Fibroblast of the conjunctiva (primary cell): ENCODE measurements at places on chromosomes 7 and 10.

DNA sequence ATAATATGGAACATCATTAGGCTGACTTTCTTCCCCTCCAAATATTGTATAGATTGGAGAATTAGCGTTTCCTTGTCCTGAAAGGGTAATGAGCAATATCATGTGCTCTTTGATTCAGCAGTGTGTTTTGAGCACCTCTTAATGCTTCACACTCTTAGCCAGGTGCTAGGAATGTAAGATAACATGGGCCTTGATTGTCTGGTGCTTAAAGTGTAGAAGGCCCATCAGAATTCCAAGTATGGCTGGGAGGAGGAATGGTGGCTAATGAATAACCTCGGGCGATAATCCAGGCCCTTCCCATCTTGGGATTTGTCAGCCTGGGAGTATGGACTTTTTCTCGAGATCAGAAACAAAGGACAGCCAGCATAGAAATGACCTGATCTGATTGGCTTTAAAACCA, 8.6 kb downstream of the TSPAN13 start:
- no peak for DNase-seq

DNA sequence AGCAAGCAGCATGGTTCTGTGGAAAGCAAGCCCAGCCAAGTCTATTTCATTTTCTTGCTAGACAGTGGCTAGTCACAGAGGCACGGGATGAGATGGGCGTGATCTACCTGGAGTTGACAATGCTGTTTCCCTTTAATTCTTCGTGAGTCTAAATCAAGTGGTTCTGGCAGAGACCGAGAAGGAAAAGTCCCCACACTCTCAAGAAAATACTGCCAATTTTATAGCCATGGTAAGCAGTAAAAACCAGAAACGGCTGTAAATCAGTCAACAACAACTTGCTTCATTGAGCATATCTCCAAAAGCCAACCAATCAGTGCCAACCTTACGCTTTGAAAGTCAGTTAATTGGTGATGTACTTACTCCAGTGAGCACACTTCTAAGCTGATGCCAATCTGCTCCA, 223.4 kb downstream of the SEC23IP start:
- DNase-seq = no peak

- DNase-seq = no peak
Measured at GRCh38 chr7:144510621-144511020, 107.1 kb upstream of the NOBOX start.

GRCh38 chr10:99457813-99458212, 27.4 kb upstream of the GOT1 start:
- no peak for DNase-seq

- no peak for DNase-seq
Measured at GRCh38 chr10:84314275-84314674, 14.1 kb upstream of the CCSER2 start.

DNA sequence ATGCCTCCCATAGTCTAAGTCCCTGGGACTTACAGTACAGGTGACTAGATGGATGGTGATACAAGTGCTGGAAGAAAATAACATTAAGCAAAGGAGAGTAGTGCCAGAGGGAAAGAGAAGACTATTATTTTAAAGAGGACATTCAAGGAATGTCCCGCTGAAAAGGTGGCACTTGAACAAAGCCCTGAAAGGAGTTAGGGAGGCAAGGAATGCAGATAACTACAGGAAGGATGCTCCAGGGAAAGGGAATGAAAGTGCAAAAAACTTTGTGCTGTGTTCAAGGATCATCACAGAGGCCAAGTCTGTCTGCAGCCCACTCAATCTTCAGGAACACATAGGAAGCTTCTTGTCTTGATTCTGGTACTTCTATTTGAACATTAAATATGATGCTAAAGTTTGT, 14.9 kb downstream of the ANKMY2 start:
- DNase-seq = no peak

- no peak for DNase-seq
Measured at GRCh38 chr7:33422825-33423645, 293.7 kb downstream of the BBS9 start.

- DNase-seq = no peak
Measured at GRCh38 chr7:10128748-10129147, 844.9 kb upstream of the PHF14 start.
